ENCODE measurements at places on chromosomes 7 and 10. TPM values are rescaled to one million over a fixed set of nuclear protein-coding genes. Genes with fewer than 3 reads are reported as not detected.

Gene IDE
- 78.2 TPM for polyA plus RNA-seq

Gene VPS37D
- 10.3 TPM for polyA plus RNA-seq

Gene CTAGE4
- not detected for polyA plus RNA-seq

Gene ZNF853
- 9.4 TPM for polyA plus RNA-seq

Gene RBP4
- 7.8 TPM for polyA plus RNA-seq
